ENCODE measurements at places on chromosomes 16 and 17. TPM values are rescaled to one million over a fixed set of nuclear protein-coding genes. Genes with fewer than 3 reads are reported as not detected.
A peak's percentile ranks its signal among the peaks of the same experiment; 100 is the strongest.

SLC12A3 gene
- 0.15 TPM for total RNA-seq

WNT9B gene
- total RNA-seq, result not detected

CA7 gene
- total RNA-seq, result not detected

- H3K27ac ChIP-seq, result peak overlapping the region; percentile 93
- H3K4me1 ChIP-seq, result peaks cover 73% of the 10 kb centered on the region
- H3K27me3 ChIP-seq, result no peaks in the 10 kb centered on the region
- no peaks in the 10 kb centered on the region for H3K36me3 ChIP-seq
- no peak overlapping the region for H3K4me3 ChIP-seq
Observed at GRCh38 chr17:15963670-15964110, 18.8 kb downstream of the ADORA2B start.

PIGS gene
- 78.8 TPM for total RNA-seq

MT1M gene
- 1.8 TPM for total RNA-seq

- no peaks in the 10 kb centered on the region for H3K36me3 ChIP-seq
- peaks cover 14% of the 10 kb centered on the region for H3K4me1 ChIP-seq
- H3K27ac ChIP-seq, result peak overlapping the region; percentile 90
- no peaks in the 10 kb centered on the region for H3K27me3 ChIP-seq
Observed at GRCh38 chr17:43171586-43172487, 823 bp downstream of the NBR1 start.

DNA sequence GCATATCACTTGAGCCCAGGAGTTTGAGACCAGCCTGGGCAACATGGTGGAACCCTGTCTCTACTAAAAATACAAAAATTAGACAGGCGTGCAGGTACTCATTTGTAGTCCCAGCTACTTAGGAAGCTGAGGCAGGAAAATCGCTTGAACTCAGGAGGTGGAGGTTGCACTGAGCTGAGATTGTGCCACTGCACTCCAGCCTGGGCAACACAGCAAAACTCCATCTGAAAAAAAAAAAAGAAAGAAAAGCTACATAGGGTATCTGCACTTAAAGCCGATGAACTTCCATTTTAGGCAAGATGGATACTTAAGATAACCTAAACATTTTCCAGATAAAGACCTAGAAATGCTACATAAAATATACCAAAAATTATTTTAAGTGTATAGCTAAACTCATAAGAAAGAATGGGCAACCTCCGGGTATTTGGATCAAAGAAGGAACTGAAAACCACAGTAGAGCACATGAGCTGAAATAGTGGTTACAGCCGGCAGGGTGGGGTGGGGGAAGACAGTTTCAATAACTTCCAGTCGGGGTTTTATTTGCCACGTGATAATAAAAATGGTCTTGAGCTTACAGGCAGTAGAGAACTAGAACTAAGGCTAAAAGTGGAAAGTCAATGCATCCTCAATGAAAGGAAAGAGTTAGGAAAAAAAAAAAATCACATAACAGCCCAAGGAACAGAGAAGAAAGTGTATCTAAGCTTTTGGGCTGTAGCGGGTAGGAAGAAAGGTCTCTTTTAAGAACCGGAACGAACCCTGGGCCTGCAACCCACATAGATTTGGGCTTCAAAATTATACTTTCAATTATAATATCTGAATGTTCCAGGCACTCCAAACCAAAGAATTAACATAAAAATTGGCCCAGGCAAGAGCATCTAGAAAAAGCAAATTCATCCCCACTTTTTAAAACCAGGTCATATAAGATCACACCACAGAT lies 53.1 kb downstream of the CFDP1 start:
- no peak overlapping the region for H3K27ac ChIP-seq
- no peak for DNase-seq
- H3K36me3 ChIP-seq, result no peaks in the 10 kb centered on the region
- H3K4me1 ChIP-seq, result no peaks in the 10 kb centered on the region
- H3K27me3 ChIP-seq, result no peaks in the 10 kb centered on the region

- no peaks in the 10 kb centered on the region for H3K36me3 ChIP-seq
- H3K27ac ChIP-seq, result no peak overlapping the region
- H3K4me1 ChIP-seq, result no peaks in the 10 kb centered on the region
- DNase-seq, result peak; percentile 41
- no peak overlapping the region for H3K4me3 ChIP-seq
Observed at GRCh38 chr16:50276801-50277555, 10.6 kb downstream of the ADCY7 start.

DNA sequence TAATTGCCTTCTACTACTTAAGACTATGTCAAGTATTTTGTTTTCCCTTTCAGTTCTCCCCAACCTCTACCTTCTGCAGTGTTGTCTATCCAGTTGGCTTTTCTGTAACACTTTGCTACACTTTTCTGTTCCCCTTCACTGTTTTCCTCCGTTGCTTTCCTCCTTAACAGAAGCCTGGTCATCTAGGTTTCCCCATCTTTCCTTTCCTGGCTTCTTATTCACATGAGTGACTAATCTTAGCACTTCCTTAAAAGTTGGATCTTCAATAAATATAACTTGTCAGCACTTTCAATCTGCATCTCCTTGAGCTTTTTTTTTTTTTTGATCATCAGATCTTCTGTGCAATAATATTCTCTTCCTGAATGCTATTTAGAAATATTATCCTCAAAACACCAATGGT lies 2.8 kb upstream of the SLFN11 start:
- H3K4me3 ChIP-seq, result no peak overlapping the region
- peak overlapping the region; percentile 60 for H3K27ac ChIP-seq
- H3K27me3 ChIP-seq, result no peaks in the 10 kb centered on the region
- no peaks in the 10 kb centered on the region for H3K36me3 ChIP-seq
- DNase-seq, result no peak
- peaks cover 4% of the 10 kb centered on the region for H3K4me1 ChIP-seq

MYH8 gene
- not detected for total RNA-seq

ALDH3A1 gene
- 0.21 TPM for total RNA-seq

DNA sequence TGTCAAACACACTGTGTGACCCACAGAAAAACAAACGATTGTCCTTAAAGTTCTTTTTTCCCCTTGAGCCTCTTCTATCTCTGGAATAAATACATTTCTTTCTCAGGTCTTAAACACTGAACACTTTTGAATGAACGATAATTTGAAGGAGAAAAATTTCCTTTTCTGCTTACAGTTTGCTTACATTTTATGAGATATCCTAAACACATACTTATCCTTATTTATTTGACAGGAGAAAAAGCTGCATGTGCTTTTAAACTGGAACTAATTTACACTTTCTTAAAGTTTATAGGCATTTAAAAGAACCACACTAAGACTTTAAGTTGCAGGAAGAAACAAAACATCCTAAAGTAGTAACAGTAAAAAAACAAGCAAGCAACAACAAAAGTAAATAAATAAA lies 4.7 kb upstream of the IGF2BP1 start:
- H3K36me3 ChIP-seq, result no peaks in the 10 kb centered on the region
- H3K27me3 ChIP-seq, result no peaks in the 10 kb centered on the region
- H3K27ac ChIP-seq, result peak overlapping the region; percentile 13
- no peak for DNase-seq
- no peak overlapping the region for H3K4me3 ChIP-seq

- H3K36me3 ChIP-seq, result no peaks in the 10 kb centered on the region
- no peak for DNase-seq
- no peak overlapping the region for H3K4me3 ChIP-seq
- no peaks in the 10 kb centered on the region for H3K4me1 ChIP-seq
- H3K27me3 ChIP-seq, result no peaks in the 10 kb centered on the region
Observed at GRCh38 chr17:58606934-58607333, 84.9 kb downstream of the TEX14 start.

- peak overlapping the region; percentile 48 for H3K27ac ChIP-seq
- H3K4me1 ChIP-seq, result peaks cover 12% of the 10 kb centered on the region
- DNase-seq, result no peak
- H3K4me3 ChIP-seq, result no peak overlapping the region
Observed at GRCh38 chr17:1736348-1737281, 6.1 kb upstream of the SERPINF2 start.

ARL4D gene
- total RNA-seq, result 4.5 TPM

- H3K27me3 ChIP-seq, result no peaks in the 10 kb centered on the region
- no peak overlapping the region for H3K27ac ChIP-seq
- no peak for DNase-seq
- H3K4me3 ChIP-seq, result no peak overlapping the region
Observed at GRCh38 chr17:7748076-7748775, 30.7 kb downstream of the DNAH2 start.

SLC5A10 gene
- not detected for total RNA-seq

GRCh38 chr17:7806587-7806986 lies 27.4 kb upstream of the KDM6B start:
- no peak overlapping the region for H3K4me3 ChIP-seq
- no peak for DNase-seq
- no peaks in the 10 kb centered on the region for H3K27me3 ChIP-seq

TUBB3 gene
- total RNA-seq, result 205 TPM

DNA sequence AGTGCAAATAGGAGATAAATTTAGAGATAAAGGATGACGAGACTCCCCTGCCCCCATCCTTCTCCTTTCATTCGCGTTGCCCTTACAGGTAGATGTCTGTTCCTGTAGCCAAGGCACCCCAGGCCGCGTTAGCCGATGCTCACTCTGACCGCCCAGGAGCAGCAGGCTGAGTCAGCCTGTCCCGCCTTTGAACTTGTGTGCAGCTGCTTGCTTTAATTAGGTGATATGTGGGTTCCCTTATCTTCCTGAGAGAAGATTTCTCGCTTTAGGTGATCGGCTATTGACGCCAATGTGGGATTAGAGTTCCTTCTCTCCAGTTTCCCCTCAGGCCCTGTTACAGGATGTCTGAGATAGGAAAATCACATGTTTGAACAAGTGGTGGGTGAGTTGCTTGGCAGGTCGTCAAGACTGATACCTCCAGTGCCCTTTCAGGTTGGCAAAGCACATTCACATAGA lies 119.5 kb downstream of the MSI2 start:
- no peak overlapping the region for H3K4me3 ChIP-seq
- H3K36me3 ChIP-seq, result no peaks in the 10 kb centered on the region
- H3K27me3 ChIP-seq, result no peaks in the 10 kb centered on the region
- no peak overlapping the region for H3K27ac ChIP-seq
- H3K4me1 ChIP-seq, result peaks cover 14% of the 10 kb centered on the region
- no peak for DNase-seq

RAPGEFL1 gene
- total RNA-seq, result 6.5 TPM

GRCh38 chr17:47686664-47687327 lies 7.2 kb upstream of the TBKBP1 start:
- no peak overlapping the region for H3K4me3 ChIP-seq
- peaks cover 17% of the 10 kb centered on the region for H3K36me3 ChIP-seq
- peaks cover 22% of the 10 kb centered on the region for H3K4me1 ChIP-seq
- no peak overlapping the region for H3K27ac ChIP-seq
- no peak for DNase-seq

KDM6B gene
- total RNA-seq, result 19.9 TPM

GRCh38 chr16:75105306-75106061 lies 11.1 kb downstream of the LDHD start:
- H3K4me3 ChIP-seq, result no peak overlapping the region
- peaks cover 36% of the 10 kb centered on the region for H3K4me1 ChIP-seq
- no peak for DNase-seq
- no peak overlapping the region for H3K27ac ChIP-seq

- no peaks in the 10 kb centered on the region for H3K36me3 ChIP-seq
- no peak for DNase-seq
- H3K4me3 ChIP-seq, result no peak overlapping the region
- no peaks in the 10 kb centered on the region for H3K27me3 ChIP-seq
Observed at GRCh38 chr17:75754378-75755204, 10.4 kb downstream of the GALK1 start.

KRTAP2-2 gene
- total RNA-seq, result not detected

DNA sequence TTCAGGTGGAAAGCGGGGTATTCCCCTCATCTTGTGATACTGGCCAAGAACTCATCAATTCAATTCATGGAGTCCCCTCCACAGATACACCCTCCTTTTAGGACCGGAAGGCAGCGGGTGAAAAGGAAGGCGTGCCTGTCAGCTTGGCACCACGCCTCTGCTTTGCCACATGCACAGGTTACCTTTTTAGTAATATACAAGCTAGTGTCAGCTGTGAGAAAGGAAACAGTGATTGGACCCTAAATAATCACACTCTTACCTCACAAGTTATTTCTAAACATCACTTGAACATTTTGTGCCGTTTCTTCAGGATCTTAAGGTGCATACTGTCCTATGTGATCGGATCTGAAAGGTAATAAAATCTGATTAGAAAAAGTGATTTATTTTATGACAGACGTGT lies 15.7 kb downstream of the ZDHHC7 start:
- H3K36me3 ChIP-seq, result peaks cover 3% of the 10 kb centered on the region
- no peak for DNase-seq
- H3K27ac ChIP-seq, result peak overlapping the region; percentile 80

DNA sequence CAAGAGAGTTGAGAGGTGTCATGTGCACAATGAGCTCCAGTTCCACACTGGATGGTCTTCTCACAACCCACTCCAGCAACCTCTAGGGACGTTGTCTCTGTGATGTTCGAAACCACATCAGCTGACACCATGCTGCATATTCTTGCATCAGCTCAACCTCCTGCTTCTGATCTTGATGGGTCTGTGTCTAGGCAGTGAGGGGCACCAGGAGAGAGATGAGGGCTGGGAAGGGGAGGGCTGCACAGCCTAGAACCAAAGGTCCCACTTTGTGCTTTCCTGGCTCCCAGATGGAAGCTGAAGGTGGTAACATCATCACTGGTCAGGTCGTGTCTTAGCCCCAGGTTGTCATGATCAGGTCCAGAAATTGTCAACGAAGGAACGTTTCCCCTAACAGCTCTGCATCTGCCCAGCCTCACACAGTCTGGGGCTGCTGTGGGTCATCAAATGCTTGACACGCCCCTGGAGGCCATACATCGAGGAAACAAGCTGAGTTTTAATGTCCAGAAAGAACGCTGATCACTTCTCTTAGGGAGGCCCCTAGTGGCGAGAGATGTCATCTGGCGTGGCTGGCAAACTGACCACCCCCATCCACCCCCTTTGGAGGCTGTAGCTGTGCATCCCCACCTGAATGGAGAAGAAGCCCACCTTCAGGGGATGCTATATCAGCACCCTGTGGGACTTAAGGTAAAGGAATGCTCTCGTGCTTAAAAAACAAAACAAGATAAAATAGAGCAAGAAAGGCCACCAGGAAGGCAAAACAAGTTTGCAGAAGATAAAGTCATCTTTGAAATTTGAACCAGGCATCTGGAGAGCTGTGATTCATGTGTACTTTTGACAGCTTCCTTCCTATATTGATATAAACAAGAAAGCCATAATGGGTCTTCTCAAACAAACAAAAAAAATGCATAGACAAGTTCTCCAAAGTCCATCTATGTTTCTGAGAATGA lies 58.3 kb downstream of the WIPI1 start:
- no peak overlapping the region for H3K27ac ChIP-seq
- DNase-seq, result peak; percentile 32
- no peak overlapping the region for H3K4me3 ChIP-seq
- no peaks in the 10 kb centered on the region for H3K4me1 ChIP-seq
- H3K36me3 ChIP-seq, result no peaks in the 10 kb centered on the region
- H3K27me3 ChIP-seq, result no peaks in the 10 kb centered on the region

PPL gene
- 89.4 TPM for total RNA-seq

DNA sequence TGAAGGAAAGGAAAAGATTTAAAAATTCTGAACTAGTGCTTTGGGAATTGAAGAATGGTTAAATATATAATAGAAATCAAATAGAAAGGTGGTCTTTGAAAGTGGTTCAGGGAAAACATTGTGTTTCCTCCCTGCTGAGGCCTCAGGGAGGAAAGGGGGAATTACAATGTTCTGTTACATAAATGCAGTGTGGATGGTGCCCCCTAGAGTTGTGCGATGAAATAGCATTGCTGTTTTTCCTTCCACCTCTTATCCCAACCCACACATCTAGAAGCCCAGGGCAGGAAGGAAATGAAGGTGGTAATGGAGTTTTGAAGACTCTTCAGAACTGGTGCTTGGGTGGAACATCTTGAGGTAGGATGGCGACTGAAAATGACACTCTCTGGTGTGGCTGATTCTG lies 6.4 kb upstream of the TOX3 start:
- no peaks in the 10 kb centered on the region for H3K36me3 ChIP-seq
- H3K27me3 ChIP-seq, result 0 out of 2 replicates have a peak, but pooled peaks cover under 1% of the 10 kb centered on the region
- no peak for DNase-seq

GRCh38 chr16:85882181-85882810 lies 16.7 kb upstream of the IRF8 start:
- no peaks in the 10 kb centered on the region for H3K36me3 ChIP-seq
- DNase-seq, result no peak
- no peak overlapping the region for H3K4me3 ChIP-seq
- peaks cover 9% of the 10 kb centered on the region for H3K27me3 ChIP-seq

DLX3 gene
- 2.9 TPM for total RNA-seq

TAC4 gene
- total RNA-seq, result not detected

Data from Panc1 (cell line).